ENCODE measurements at places on chromosomes 5 and 9.

DNA sequence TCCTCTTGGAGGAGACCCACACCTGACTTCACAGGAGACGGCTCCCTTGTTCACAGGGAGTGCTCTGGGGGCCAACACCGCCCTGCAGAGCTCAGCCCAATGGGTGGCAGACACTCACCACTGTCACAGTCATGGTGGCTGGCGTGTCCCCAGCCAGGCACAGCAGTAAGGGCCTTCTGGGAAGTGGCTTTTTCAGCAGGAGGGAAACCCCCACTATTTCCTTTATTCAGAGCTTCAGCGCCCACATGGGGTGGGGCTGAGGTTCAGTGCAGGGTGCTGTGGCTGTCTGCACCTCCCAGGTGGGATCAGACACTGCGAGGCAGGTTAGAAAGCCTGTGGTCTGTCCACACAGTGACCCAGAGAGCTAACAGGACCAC, 3.6 kb upstream of the SNAPC4 start:
- DNase-seq = peak; percentile 78

DNA sequence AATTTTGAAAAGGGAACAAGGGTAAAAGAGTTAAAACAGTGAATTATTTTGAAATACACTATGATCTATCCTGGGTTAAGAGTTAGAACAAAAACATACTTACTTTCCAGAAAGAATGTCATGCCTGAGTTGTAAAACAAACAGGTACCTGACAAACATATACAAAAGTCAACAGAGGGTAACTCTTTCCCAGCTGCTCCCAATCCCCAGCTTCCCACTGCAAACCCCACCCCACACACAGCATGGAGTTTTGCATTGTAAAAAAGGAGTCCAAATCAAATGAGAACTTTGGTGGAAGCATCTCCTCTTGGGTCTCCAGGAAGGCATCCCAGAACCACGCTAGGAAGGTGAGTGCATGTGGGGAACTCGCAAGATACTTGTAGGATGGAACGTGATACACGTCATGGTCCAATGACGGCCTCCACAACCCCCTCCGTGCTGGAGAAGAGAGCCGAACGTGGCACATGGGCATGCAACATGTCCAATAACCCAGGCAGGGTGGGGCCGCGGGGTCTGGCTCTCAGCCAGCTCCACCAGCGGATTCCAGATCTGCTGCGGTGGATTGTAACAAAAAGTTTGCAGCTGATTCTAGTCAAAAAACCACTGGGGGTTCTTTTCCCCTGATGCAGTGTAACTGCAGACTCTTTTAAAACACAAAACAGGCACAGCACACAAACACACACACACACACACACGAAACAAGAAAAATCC, 55.8 kb downstream of the EPB41L4B start:
- no peak for DNase-seq

GRCh38 chr9:130328349-130328801, 62.8 kb downstream of the HMCN2 start:
- no peak for DNase-seq

- no peak for DNase-seq
Measured at GRCh38 chr9:127361561-127361960, 35.4 kb upstream of the SLC2A8 start.

DNA sequence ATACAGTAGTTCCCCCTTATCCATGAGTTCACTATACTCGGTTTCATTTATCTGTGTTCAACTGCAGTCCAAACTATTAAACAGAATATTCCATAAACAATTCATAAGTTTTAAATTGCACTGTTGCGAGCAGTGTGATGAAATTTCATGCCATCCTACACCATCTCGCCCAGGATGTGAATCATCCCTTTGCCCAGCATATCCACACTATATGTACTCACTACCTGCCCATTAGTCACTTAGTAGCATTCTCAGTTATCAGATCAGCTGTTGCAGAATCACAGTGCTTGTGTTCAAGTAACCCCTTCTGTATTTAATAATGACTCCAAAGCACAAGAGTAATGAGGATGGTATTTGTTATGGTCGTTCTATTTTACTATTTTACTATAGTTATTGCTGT, 51.5 kb downstream of the SHOC1 start:
- DNase-seq = no peak

DNA sequence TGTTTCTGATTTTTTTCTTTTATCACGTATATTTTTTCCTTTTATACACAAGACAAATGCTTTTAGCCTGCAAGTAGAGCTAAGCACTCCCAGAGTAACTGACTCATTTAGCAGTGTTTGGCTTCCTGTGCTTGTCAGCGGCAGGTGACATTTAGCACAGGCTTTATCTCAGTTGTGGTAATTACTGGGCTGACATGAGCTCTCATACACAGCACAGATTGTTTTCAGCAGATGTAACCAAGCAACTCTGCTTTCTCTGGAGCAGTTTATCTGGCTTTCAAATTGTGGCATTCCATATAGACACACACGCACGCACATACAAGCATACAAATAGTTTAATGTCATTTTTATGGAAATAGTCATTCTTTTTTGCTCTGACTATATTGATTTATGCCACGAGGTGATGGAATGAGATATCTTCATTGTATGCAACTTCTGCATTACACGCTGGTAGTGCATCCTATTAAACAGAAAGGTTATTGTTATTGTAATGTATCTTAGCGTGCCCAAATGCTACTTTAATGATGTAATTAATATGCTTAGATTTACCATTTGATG, 379.0 kb upstream of the GRAMD2B start:
- DNase-seq = no peak

- DNase-seq = no peak
Measured at GRCh38 chr5:1135696-1136525, 24.0 kb upstream of the SLC12A7 start.

GRCh38 chr5:8576178-8576577, 707.2 kb downstream of the MTRR start:
- no peak for DNase-seq

DNA sequence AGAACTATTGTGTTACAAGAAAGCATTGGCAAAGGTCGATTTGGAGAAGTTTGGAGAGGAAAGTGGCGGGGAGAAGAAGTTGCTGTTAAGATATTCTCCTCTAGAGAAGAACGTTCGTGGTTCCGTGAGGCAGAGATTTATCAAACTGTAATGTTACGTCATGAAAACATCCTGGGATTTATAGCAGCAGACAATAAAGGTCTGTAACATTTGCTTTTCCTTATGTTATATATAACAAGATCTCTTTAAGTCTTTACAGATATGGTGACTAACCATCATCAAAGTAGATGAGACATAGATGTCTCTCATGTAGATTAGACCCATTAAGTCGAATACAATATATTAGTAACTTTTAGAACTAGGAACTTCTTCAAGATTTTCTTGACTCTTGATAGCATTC, 33.0 kb downstream of the TGFBR1 start:
- DNase-seq = no peak

- DNase-seq = no peak
Measured at GRCh38 chr9:123642291-123643278, 286.6 kb downstream of the CRB2 start.

- DNase-seq = no peak
Measured at GRCh38 chr5:5708367-5708919, 286.0 kb downstream of the ICE1 start.

GRCh38 chr5:81354093-81354492, 39.8 kb downstream of the ACOT12 start:
- no peak for DNase-seq

DNA sequence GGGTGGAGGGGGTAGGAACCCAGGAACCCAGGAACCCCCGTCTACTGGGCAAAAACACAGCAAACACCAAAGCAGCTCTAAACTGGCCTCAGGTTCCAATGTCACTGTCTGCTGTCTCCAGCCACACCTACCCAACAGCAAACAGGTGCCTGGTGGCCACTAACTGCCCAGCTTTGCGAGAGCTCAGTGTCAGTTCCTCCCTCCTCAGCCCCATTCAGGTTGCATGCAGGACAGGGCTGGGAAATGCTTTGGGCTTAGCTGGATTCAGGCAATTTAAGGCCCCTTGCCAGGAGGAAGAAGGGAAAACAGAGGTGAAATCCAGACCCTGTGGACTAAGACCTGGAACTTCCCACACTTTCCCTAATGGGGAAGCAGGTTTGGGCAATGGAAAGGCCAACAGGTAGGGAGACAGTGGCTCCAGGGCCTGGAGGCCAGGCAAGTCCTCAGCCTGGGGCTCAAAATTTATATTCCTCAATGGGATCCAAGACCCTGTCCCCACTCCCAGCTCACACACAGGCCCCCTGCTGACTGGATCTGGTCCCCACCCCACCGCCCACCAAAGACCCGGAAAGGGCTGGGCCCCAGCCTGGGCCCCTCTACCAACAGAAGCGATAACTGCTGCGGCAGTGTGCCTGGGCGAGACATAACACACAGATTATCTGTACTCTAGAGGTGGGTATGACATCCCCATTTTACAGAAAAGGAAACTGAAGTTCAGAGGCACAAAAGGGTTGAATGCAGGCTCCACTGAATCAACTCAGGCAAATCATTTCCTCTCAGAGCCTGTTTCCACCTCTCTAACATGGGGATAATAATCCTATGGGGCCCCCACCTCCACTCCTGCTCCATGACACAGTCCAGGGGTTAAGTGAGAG, 3.5 kb downstream of the EEIG1 start:
- no peak for DNase-seq

GRCh38 chr9:77521091-77521490, 127.0 kb downstream of the GNA14 start:
- no peak for DNase-seq

- DNase-seq = no peak
Measured at GRCh38 chr5:54837093-54837492, 148.3 kb downstream of the ESM1 start.

- no peak for DNase-seq
Measured at GRCh38 chr5:38871058-38871605, 25.3 kb downstream of the OSMR start.

DNA sequence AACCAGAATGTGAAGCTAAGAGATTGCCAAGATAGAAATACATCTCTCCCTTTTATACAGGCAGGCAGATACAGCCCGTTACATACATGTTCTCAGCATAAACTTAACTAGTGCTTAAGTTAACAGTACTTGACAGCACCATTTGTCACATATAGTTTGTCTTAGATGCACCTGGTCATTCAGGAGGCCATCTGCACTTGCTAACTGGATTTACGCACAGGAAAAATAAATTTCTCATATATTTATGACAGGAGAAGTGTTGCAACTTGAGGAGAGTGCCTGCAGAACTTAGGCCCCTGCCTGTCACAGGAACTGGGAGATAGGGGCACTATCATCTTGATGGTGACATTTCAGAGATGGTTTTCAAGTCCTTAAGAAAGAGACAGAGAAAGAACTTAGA, 1462.1 kb upstream of the CDH9 start:
- no peak for DNase-seq

DNA sequence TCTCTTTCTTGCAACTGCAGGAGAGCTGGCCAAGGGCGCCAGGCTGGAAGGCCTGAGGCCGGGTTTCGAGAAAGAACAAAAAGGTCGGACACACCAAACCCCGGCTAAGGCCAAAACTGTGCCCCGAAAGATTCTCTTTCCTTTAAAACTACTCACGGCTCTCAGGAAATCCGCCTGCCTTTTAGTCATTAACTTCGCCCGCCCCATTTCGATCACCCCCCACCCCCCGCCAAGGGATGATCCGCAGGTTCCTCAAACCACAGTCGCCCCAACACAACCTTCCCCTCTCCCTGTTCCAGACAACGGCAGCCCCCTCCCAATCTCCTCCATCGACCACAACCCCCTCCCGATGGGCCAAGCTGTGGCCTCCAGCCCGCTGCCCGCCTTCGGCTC, 536 bp downstream of the FEM1C start:
- DNase-seq = peak; percentile 49

DNA sequence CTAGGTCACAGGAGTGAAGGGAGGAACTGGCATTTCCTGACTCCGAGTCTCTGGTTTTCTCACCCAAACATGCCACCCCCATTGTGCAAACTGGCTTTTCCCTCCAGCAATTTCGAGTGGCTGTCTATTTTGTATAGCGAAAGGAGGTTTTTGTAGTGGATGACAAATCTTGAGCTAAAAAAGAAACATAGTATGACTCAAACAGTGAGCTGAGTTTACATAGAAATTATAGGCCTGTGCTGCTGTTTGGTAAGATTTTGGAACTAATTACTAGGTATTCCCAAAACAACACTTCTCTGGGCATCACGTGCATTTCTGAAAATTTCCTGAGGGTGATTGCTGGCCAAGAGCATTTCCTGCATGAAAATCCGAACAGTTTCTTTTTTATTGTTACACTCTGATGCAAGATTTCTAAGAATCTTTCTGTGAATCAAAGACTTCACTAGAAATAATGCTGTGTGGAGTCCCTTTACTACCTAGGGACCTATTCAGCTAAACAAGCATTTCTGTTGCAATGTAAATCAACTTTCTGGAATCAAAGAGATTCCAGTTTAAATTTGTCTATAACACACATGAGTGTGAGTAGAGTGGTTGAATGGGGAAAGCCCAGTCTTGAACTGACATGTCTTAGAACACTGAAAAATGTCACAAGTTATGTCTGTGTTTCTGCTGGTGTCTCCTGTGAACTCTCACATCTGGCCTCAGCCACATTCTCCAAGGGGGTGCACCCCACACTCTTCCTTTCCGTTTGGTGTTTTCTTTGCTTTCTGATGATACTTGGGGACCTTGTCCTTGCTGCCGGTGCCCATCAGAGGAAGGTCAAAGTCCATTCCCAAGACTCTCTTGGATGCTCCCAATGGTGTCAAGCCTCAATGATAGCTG, 33.3 kb upstream of the DAPK1 start:
- DNase-seq = no peak

GRCh38 chr5:171633776-171634470, 151.7 kb upstream of the SMIM23 start:
- DNase-seq = no peak

DNA sequence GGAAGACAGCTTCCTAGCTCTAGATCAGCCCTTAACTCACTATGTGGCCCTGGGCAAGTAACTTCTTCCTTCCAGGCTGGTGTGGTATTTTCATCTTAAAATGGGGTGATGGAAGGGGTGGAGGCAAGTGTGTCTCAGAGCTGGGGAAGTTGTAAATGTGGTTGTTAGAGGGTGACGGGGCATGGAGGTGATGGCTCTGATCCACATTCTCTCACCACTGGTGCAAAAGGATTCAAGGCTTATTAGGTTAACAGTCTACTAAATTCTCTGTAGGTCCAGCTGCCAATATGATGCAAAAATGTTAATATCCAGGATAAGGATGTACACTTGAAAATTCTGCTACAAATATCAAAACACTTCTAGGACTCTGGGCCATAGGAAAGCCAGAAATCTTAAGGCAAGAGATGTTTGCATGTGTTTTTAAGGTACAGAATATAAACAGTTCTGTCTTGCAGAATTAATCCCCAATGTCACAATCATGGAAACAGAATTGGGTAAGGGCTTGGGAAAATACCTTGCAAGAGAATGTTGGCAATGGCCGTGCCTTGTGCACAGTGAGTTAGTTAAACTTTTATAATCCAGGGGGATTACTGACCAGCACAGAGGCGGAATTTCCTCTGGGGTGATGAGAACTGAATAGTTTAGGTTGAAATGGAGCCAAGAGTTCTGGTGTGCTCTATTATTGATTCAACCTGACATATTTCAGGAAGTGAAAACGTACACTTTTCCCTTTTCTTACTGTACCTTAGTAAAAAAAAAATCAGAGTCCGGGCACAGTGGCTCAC, 19.8 kb downstream of the TNFSF15 start:
- DNase-seq = no peak

DNA sequence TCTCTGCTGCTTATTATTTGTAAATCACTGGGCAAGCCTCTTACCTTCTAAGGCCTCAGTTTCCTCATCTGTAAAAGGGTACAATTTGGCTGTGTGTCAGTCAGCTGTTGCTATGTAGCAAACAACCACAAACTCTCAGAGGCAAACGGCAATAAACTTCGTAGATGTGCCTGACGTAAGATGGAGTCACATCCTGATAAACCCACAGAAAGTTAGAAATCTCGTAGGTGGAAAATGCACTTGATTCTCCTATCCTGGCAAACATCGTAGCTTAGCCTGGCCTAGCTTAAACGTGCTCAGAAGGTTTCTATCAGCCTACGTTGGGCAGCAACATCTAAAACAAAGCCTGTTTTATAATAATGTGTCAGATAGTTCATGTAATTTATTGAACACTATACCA, 35.0 kb upstream of the UNC5A start:
- DNase-seq = no peak

Data from activated CD4-positive, alpha-beta T cell treated with anti-CD3 and anti-CD28 coated beads, Interleukin-2, amount 50 U/mL, for 4 hours (primary cell).